ENCODE measurements at places on chromosomes 2 and 18.

- no peak for DNase-seq
These were observed 20.3 kb downstream of the HPCAL1 start for GRCh38 chr2:10322973-10323372.

DNA sequence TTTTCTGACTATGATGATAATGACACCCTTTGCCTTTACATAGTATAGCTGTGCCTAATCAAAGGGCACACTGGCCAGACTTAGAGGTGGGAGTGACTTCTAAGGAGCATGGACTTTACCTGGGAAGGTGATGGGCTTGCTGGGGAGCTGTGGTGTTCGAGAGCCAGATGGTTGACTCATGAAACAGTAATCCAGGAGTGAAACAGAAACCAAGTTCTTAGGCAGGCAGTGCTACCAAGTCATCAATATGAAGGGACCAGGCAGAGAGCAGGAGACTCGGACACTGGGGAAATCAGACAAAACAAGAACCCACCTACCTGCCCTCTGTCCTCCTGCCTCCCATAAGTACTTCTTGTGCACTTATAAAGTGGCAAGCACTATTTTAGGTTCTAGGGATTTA is 430.4 kb downstream of the DLGAP1 start:
- DNase-seq, result no peak

DNA sequence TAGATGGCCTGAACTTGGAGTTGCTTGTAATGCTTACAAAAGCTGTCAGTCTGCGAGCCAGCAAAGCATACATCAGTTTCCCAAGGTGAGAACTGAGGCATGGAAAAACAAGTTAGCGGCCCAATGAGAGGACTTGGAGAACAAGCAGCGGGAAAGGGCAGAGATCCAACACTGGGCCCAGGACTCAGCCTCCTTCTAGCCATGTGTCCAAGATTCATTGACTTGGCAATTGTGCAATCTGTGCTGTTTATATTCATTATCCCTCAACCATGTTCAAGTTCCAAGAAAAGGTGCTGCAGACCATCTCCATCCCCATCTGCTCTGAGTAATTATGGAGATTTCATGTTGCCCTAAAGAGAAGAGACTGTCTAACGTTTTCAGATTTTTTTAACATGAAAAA is 187.4 kb downstream of the ALK start:
- DNase-seq, result no peak

DNA sequence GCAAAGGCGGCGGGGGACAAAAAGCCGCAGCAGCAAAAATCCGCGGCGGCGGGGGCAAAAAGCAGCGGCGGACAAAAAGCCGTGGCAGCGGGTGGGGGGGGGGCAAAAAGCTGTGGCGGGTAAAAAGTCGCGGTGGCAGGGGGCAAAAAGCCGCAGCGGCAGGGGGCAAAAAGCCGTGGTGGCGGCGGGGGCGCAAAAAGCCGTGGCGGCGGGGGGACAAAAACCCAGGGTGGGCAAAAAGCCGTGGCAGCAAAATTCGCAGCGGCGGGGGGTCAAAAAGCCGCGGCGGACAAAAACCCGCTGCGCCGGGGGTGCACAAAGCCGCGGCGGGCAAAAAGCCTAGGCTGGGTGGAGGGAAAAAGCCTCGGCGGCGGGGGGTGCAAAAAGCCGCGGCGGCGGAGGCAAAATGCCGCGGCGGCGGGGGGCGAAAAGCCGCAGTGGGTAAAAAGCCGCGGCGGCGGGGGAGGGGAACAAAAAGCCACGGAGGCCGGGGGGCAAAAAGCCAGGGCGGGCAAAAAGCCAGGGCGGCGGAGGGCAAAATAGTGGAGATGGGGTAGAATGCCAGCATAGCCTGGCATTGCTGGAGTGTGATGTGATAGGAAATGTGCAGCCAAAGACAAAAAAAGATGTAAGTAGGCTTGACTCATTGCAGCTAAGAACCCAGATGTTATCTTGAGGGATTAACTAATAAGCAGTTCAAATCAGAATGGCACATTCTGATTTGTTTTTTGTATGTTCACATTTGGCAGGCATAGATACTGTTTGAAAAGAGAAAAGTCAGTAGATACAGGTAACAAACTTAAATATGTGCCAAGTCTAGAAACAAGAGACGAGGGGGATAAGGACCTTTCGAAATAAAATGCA is 1076.3 kb downstream of the RPIA start:
- DNase-seq, result no peak

- no peak for DNase-seq
These were observed 11.1 kb upstream of the ANTXR1 start for GRCh38 chr2:69001879-69002278.

DNA sequence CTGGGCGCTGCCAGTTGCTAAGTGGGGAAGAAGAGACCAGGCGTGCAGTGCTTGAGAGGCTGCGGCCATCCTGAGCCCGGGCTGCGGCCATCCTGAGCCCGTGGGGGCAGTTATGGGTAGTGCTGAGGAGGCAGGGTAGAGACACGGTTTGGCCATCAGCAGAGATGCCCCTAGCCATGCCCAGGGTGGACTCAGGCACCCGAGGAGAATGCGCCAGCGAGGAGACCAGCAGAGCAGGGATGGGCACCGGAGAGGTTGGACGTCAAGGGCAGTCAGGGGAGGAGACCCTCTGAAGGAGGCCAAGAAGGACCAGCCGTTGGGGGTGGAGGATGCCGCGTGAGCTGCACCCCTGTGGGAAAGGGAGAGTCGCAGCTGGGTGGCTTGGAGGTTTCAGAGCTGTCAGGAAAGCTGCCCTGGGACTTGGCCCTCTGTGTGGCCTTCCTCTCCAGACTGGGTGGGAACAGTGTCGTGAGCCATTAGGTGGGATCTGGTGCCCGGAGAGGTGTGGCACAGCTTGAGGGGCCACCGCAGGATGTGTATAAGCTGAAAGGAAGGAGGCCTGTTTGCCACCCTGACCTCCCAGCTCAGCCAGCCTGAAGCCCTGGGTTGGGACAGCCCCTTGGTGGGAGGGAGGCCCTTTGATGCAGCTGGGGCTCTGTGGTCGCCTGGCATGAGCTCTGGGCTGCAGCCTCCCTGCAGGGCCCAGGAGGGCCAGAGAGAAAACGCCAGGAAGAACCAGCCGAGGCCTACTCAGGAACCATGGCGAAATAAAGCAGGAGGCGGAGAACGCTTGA is 56.0 kb downstream of the SH3BP4 start:
- no peak for DNase-seq

DNA sequence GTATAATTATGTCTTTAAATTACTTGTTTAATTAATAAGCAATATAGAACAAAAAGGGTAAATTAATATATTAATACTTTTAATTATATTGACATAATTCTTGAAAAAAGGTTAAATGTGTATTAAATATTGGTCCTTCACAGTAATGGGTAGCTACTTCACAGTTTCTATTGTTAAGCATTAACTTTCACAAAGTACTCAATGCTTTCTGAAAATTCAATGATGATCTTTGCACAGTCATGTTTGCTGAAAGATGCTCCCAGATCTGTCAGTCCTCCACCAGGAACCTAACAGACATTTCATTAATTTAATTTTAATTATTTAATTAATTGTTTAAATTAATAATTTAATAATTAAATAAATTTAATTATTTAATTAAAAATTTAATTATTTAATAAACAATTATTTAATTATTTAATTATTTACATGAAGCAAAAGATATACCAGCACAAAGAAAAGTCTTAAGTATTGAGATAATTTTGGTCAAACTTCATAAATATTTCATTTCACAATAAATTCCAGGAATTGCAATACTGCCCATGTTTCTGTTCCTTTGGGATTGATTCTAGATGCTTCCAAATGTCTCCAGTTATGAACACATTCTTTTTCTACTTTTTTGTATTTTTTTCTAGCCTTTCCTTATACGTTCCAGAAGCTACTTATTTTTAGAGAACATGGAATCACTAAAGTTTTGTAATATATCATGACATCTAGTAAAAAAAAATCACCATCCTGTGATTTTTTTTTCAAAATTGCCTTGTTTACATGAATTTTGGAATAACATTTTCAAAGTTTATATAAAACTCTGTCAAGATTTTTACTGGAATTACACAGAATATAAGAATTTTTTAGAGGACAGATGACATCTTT is 46.5 kb downstream of the TMEM18 start:
- DNase-seq, result no peak

DNA sequence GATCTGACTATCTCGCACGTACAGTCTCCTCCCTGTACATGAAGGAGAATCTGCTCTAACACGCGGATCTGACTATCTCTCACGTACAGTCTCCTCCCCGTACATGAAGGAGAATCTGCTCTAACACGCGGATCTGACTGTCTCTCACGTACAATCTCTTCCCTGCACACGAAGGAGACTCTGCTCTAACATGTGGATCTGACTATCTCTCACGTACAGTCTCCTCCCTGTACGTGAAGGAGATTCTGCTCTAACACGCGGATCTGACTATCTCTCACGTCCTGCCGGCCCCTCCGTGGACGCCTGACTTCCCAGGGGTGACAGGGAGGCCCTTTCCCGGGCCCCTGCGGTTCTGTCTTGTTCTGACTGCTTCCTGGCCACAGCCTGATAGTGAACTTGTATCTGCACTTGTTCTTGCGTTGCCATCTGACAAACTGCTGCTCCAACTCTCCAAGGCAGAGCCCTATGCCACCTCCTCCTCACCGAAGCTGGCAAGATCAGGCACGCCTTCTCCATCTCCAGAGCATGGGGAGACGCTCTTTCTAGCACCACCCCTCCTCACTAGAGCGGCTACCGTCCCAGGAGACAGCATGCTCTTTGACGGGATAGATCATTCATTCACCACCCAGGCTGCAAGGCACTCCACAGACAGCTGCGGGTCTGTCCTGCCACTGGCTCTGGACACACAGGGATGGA is 238.6 kb downstream of the TWIST2 start:
- DNase-seq, result no peak

GRCh38 chr18:12057419-12058039 is 36.1 kb upstream of the ANKRD62 start:
- DNase-seq, result no peak

DNA sequence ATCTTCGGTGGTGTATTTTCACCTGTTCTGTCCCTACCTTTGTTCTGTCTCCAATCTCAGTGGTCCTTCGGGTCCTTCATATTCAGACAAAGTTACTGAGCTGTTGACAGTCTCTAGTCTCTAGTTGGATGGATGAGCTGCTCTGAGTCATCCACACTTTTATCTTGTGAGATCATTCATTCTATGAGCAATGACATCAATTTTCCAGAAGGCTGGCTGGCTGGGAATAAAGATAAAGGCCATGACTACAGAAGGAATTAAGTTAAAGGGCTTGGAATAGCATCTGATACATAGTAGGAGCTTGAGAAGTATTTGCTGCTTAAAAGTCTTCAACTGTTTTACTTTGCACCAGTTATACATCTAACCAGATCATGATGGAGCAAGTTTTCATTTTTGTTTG is 43.1 kb upstream of the SLC39A10 start:
- DNase-seq, result no peak
